ENCODE measurements at places on chromosomes 2 and 18. TPM values are rescaled to one million over a fixed set of nuclear protein-coding genes. Genes with fewer than 3 reads are reported as not detected.

The GKN2 gene
- 1.9 TPM for polyA plus RNA-seq

GRCh38 chr2:96530144-96530430 lies 6.5 kb upstream of the ARID5A start:
- no peak for DNase-seq

DNA sequence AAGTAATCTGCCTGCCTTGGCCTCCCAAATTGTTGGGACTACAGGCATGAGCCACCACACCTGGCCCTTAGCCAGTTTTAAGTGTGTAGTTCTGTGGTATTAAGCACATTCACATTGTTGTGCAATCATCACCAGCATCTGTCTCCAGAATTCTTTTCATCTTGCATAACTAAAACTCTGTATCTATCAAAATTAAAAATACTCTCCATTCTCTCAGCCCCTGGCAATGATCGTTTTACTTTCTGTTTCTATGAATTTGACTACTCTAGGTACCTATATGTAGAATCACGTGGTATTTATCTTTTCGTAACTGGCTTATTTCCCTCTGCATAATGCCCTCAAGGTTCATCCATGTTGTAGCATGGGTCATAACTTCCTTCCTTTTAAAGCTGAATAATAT lies 45.5 kb upstream of the CAVIN2 start:
- no peak for DNase-seq

DNA sequence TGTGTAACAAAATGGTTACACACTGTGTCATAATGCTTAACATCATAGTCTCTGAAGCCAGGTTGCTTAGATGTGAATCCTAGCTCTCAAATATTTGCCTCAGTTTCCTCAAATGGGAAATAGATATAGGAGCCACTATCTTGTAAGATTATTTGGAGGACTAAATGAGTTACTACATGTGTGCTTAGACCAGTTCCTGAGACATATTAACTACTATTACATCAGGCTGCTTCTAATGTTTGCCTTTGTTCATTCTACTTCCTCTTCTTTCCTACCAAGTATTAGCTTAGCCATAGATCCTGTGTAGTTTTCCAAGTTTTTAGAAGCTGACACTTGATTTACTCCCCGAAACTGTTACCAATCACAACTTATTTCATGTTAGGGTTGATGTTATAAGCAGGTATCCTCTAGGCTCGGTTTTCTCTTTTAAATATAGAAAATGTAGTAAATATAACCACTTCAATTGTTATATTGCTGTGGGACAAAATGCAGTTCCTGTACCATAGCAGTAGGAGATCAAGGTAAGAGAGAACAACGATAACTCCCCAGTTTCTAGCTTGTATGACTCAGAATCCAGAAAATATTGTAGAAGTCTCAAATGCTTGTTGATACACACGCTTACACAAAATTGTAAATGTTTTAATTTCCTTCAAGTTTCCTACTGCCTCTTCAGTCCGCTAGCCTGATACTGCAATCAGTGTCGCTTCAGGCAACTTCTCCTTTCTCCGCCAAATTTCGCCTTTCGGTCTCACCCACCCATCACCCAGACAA lies 751 bp upstream of the DNAJC10 start:
- DNase-seq, result peak; percentile 17

DNA sequence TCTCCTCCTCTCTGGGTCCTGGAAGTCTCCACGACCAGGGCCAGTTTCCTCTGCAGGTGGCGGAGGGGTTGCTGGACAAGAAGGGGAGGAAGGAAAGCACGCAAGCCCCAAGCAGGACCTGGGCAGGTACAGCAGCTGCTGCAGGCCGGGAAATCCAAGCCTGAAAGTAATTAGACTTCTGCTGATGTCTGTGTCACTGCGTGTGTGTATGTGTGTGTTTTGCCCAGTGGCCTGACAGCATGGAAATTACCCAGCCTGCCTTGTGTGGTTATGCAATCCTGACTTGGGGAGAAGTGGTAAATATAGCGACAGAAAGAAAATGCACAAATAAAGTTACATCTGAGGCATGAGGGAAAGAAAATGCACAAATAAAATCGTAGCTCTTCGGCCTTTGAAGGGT lies 121.8 kb upstream of the ZBTB14 start:
- DNase-seq, result peak; percentile 74

DNA sequence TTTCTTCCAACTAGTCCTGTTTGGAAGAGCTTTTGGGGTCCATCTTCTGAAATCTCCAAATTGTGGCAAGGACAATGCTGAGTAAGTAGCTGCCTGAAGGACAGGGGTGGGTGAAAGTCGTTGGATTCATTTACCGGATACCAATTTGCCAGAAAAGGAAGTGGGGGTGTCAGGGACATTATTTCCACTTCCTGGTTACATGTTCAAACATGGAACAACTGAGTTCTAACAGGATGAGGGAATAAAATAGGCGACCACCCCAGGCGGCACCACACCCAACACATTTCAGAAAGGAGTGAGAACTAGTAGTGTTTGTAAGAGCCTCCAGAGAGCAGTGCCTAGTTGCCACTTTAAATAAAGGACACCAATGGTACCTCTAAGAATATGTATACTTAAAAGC lies 158.6 kb upstream of the SERTAD2 start:
- DNase-seq, result no peak

The WNT6 gene
- 0.10 TPM for polyA plus RNA-seq

GRCh38 chr18:79093986-79094385 lies 24.8 kb downstream of the ATP9B start:
- no peak for DNase-seq

DNA sequence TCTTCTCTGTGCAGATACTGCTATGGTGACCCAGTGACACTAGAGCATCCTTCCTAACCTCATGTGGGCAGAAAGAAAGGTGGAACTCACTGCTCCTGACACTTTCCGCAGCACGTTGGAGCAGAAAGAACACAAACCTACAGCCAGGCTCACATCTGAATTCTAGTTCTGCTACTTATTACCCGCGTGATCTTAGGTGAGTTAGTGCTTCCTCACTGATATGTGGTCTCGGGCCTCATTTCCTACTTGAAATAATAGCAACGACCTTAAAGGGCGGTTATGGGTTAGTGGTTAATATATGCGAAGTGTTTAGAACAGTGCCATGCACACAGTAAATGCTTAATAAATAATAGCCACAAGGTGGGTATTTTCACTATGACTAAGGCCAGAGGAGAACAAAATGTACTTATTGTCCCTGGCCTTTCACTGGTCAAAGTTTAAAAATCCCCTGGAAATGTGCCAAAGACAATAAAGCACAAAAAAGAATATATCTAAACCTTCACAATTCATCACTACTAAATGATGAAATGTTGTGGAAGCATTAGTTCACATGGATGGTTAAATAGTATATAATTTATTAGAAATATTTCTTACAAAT lies 66.6 kb downstream of the MYOM1 start:
- DNase-seq, result no peak

The C2orf92 gene
- 17.9 TPM for polyA plus RNA-seq

DNA sequence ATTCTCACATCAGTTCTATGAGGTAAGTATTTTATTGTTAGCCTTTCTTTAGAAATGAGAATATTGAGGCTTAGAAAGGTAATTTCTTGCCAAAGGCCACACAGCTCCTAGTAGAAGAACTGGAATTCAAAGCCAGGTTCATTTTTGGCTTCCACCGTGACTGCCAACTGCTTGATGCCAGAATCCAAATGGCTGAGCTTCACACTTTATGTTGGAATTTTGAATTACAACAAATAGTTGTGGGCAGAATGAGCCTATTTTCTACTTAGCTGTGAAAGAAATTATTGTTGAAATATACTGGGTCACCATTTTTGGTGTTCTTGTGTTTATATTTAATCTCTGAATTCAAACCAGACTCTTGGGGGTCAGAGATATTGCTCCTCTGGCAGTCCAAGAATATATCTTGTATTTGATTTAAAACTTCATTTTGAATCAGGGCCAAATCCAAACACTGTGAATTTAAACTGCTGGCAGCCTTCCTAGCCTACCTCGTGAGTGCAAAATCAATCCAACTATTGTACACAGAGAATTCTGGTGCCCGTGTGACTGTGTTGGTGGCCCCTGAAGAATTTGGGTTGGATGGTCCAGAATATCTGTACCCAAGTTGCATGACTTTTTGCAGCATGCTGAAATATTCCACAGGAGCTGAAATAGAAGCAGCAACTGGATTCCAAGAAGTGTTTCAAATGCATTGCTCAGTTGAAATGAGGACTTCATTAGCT lies 35.6 kb upstream of the LPIN1 start:
- no peak for DNase-seq

The CXCR4 gene
- polyA plus RNA-seq, result 41.8 TPM

- no peak for DNase-seq
Measured at GRCh38 chr2:153761936-153762335, 109.8 kb upstream of the GALNT13 start.

The IL1RL1 gene
- 0.14 TPM for polyA plus RNA-seq

DNA sequence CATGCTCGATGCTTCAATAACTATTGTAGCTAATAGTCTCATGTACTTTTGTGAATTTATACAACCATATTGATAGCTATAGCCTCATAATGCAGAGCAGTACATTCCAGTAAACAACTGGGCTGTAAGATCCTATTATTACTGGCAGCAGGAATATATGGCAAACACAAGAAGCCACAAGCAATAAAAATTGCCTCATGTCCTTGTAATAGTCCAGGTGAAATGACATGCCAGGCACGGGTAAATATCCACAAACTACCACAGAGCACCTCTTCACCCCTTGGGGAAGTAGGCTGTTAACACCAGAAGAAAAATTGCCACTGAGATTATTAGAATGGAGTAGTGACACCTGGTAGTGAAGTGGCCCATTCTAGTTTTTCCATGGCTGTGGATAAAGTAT lies 158.3 kb downstream of the MTX2 start:
- DNase-seq, result no peak

DNA sequence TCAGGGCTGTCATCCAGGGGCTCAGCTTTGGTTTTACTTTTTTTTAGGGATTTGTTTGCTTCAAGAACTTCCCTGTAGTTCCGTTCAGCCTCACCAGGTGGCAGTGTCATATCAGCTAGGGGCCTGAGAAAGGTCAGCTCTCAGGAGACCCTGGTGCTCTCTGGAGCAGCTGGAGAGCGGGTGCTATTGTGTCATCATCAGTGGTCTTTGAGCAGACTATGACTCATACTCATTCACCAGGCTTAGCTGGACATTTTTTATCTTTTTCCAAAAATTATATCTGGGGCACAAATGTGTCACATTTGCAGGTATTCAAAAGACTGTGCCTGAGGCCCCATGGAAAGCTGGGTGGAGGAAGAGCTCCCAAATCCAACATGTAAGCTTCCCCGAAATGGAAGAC lies 24.4 kb downstream of the ZNF892 start:
- DNase-seq, result no peak

DNA sequence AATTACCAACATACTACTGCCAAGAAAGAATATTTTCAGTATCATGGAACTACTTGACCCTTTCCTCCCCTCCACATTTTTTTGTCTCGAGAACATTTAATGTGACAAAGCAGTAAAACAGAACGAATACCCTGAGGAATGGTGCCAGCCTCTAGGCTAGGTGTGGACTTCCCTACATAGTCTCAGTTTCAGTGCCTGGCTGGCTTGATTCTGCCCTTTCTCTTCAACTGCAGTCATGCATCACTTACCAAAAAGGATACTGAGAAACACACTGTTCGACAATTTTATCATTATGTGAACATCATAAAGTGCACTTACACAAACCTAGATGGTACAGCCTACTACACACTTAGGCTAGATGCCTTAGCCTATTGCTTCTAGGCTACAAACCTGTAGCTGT lies 305.3 kb upstream of the HNRNPA3 start:
- DNase-seq, result peak; percentile 2

The IRS1 gene
- polyA plus RNA-seq, result 40.5 TPM

DNA sequence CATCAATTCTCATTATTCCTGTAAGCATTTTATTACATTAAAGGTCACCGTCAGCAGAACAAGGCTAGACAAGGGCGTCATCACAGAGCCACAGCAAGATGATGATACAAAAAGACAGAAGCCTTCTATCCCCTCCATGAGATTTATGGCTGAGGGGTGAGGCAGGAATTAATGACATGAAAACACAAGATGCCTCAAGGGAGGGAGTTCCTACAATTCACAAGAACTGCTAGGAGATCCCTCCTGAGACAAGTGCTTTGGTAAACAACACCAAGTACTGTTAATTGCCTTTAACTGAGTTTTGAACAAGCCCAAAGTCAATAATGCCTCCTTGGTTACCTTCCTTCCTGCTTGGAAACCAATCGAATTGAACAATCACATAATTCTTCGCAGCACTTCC lies 14.1 kb downstream of the ADD2 start:
- DNase-seq, result no peak

DNA sequence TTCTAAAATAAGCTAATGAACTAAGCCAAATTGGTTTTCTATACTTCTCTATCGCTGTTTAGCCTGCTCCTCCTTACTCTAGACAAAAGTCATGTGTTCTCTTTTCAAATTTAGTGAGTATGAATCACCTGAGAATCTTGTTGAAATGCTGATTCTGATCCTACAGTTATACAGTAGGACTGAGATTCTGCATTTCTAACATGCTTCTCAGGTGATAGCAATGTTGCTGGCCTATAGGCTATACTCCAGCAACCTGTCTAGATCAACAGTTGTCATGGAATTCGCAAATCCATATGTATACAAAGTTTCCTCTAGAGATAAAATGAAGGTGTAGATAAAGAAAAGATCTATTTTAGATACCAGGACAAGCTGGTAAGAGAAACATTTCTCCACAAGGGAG lies 62.9 kb downstream of the MEMO1 start:
- DNase-seq, result no peak

GRCh38 chr2:208389940-208390339 lies 16.7 kb upstream of the PTH2R start:
- DNase-seq, result no peak

DNA sequence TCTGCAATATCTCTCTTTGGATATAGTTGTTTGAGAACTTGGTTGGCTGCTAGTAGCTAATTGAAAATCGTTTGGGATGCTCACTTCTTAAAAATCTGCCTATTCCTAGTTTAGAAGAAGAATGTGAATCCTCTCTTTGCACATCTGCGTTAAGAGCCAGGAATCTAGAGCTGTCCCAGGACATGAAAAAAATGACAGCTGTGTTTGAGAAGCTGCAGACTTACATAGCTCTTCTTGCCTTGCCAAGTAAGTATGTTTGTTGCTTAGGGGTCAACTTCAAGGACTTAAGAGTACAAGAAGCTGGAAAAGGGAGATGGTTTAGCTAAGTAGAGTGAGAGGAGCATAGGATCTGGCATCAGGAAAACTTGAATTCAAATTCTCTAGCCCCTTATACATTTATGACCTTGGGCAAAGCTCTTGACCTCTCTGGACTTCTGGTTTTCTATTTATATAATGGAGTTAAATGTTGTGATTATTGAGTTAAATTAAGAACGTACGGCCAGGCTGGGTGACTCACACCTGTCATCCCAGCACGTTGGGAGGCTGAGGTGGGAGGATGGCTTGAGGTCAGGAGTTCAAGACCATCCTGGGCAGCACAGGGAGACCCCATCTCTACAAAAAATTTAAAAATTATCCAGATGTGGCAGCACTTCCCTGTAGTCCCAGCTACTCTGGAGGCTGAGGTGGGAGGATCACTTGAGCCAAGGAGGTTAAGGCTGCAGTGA lies 55.2 kb upstream of the STON1 start:
- peak; percentile 84 for DNase-seq

GRCh38 chr2:239106966-239107365 lies 259.1 kb downstream of the TWIST2 start:
- no peak for DNase-seq

The UGT1A3 gene
- not detected for polyA plus RNA-seq
